ENCODE measurements at places on chromosomes 6 and 20.

DNA sequence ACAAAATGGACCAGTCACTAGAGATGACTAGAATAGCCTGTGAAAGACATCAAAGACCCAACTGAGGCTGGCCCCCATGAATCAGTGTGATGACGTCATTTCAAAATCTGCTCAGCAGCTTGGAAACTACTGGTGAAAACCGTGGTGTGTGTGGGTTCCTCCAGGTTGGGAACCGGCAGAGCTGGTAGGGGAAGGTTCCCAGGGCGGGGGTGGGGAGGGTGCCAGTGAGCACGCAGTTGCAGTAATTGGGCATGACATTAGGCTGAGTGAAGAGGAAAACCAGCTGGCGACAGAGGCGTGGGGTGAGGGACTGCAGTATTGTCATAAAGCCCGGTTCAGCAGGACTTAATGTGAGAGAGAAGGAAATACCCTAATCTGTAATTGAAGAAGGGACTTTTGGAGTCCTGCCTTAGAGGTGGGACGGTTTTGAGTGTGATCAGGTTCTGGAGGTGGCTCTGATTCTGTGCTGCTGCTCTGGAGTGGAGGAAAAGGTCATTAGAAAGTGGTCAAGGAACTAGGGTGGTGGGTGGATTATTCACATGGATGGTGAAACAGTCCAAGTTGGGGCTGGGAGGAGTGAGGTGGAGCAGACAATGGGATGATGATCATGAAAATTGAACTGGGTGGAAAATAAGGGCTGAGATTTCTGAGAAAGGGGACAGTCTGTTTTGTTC lies 52.0 kb upstream of the MTHFD1L start:
- H3K36me3 ChIP-seq: no peaks in the 10 kb centered on the region
- H3K4me3 ChIP-seq: no peak overlapping the region
- DNase-seq: no peak
- H3K27me3 ChIP-seq: peaks cover 8% of the 10 kb centered on the region

- H3K36me3 ChIP-seq: no peaks in the 10 kb centered on the region
- DNase-seq: no peak
- no peaks in the 10 kb centered on the region for H3K4me1 ChIP-seq
- H3K4me3 ChIP-seq: no peak overlapping the region
- H3K27me3 ChIP-seq: peaks cover 8% of the 10 kb centered on the region
Observed at GRCh38 chr20:33250666-33251065, 14.9 kb downstream of the BPIFA1 start.

DNA sequence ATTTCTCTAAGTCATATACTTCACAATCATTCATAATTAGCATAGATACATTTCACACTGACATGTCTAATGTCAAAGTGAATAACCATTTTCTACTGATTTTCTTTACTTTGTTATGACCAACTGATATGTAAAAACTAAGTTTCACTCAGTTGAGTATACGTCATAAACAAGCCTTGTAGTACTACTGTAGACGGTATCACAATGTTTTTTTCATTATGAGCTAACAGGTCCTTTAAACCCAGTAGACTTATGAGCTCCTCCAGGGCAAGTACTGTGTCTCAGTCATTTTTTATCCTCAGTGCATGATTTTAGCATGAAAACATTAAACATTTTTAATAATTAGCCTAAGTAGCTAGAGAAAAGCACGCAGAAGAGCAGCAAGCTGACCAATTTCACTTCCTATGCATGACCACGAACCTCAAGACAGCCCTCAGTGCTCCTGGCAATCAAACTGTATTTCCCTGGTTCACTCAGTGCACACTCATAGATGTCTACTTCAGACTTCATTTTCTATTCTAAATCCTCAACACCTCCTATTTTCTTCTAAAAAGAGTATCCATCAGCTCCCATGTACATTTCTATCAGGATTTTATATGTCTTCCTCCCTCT lies 32.0 kb upstream of the TFAP2D start:
- H3K27ac ChIP-seq: no peak overlapping the region
- H3K27me3 ChIP-seq: no peaks in the 10 kb centered on the region
- no peak overlapping the region for H3K4me3 ChIP-seq
- no peak for DNase-seq
- H3K4me1 ChIP-seq: no peaks in the 10 kb centered on the region

GRCh38 chr6:136404007-136404406 lies 114.4 kb upstream of the BCLAF1 start:
- H3K27ac ChIP-seq: no peak overlapping the region
- H3K4me1 ChIP-seq: no peaks in the 10 kb centered on the region

DNA sequence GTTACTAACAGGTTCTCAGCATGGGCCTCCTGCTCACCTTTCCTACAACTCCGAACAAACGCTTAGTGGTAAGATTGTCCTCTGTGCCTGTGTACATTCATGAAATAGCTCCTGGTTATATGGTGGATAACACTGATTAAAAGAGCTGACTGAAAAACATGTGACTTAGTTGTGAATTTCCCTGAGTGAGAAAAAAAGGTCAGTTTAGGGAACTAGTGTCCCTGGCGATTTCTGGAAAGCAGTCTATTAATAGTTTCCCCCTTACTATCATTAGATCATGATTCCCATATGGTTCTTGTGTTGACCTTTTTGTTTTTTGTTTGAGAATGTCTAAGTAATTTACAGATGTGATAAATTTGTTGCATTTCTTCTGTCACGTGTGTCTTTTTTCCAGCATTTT lies 15.6 kb downstream of the SNRPC start:
- H3K27ac ChIP-seq: no peak overlapping the region
- peaks cover 9% of the 10 kb centered on the region for H3K4me1 ChIP-seq
- no peak for DNase-seq
- no peaks in the 10 kb centered on the region for H3K27me3 ChIP-seq
- no peak overlapping the region for H3K4me3 ChIP-seq

- H3K4me3 ChIP-seq: peak overlapping the region; percentile 57
- peaks cover 64% of the 10 kb centered on the region for H3K36me3 ChIP-seq
- H3K4me1 ChIP-seq: peaks cover 42% of the 10 kb centered on the region
- peak; percentile 49 for DNase-seq
- peak overlapping the region; percentile 67 for H3K27ac ChIP-seq
Observed at GRCh38 chr6:155143578-155144106, 120.2 kb upstream of the CLDN20 start.

- H3K27me3 ChIP-seq: no peaks in the 10 kb centered on the region
- H3K4me3 ChIP-seq: no peak overlapping the region
- no peak for DNase-seq
- no peaks in the 10 kb centered on the region for H3K36me3 ChIP-seq
- H3K27ac ChIP-seq: no peak overlapping the region
Observed at GRCh38 chr6:92684386-92684785, 735.0 kb downstream of the EPHA7 start.

- H3K36me3 ChIP-seq: no peaks in the 10 kb centered on the region
- DNase-seq: no peak
- no peak overlapping the region for H3K27ac ChIP-seq
- peaks cover 39% of the 10 kb centered on the region for H3K4me1 ChIP-seq
Observed at GRCh38 chr6:33857093-33857931, 53.5 kb upstream of the MLN start.

GRCh38 chr6:110548110-110548847 lies 71.9 kb upstream of the SLC22A16 start:
- no peak overlapping the region for H3K27ac ChIP-seq
- no peaks in the 10 kb centered on the region for H3K36me3 ChIP-seq
- peaks cover 10% of the 10 kb centered on the region for H3K4me1 ChIP-seq
- no peak for DNase-seq
- H3K4me3 ChIP-seq: no peak overlapping the region

- no peak for DNase-seq
- no peaks in the 10 kb centered on the region for H3K4me1 ChIP-seq
- H3K4me3 ChIP-seq: no peak overlapping the region
- peaks cover 55% of the 10 kb centered on the region for H3K27me3 ChIP-seq
Observed at GRCh38 chr6:112296694-112297093, 42.3 kb upstream of the LAMA4 start.

DNA sequence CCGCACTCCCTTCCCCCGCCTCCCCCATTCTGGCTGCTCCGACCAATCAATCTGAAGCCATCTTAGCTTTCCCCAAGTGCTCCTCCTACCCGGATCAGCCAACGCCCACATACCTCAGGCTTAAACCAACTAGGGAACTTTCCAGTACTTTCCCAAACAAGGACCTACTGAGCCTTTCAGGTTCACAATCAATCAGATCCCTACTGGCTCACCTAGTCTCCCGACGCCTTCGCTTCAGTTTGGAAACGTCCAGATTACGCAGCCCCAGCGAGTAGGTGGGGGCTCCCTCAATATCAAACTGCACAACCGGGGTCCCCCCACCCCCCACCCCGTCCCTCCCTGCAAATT lies 432 bp downstream of the HSPA1L start:
- peak overlapping the region; percentile 97 for H3K27ac ChIP-seq
- peak; percentile 93 for DNase-seq
- peak overlapping the region; percentile 97 for H3K4me3 ChIP-seq
- no peaks in the 10 kb centered on the region for H3K27me3 ChIP-seq
- peaks cover 46% of the 10 kb centered on the region for H3K4me1 ChIP-seq
- peaks cover 25% of the 10 kb centered on the region for H3K36me3 ChIP-seq

DNA sequence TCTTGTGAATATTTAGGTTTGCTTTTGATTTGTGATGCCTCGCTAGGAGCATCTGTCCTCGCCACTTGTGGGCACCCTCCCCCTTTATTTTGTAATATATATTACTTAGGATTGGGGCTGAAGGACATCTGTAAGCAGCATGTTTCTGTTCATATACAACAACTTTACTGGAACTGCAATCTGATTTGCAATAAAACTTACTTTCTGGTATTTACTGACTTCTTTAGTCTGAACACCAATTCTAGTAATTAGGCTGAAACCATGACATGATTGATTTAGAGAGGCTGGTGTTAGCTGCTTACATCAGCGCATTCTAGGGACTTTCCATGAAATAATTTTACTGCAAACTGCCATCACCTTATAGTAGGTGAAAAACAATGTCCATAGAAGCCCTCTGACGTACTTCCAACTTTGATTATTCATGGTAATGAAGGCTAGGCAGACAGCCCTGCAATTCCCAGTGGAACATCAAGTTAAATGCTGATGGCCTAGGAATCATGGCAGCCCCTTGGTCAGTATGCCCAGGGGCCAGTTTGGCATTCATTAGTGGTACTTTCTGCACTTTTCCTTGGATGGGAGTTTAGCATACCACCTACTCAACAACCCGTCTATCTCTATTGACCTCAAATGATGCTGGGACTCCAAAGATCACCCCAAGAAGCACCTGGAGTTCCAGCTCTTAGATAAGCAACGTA lies 132.9 kb upstream of the MCHR2 start:
- H3K27me3 ChIP-seq: peaks cover under 1% of the 10 kb centered on the region
- DNase-seq: no peak
- H3K36me3 ChIP-seq: no peaks in the 10 kb centered on the region
- no peak overlapping the region for H3K4me3 ChIP-seq
- H3K4me1 ChIP-seq: no peaks in the 10 kb centered on the region
- no peak overlapping the region for H3K27ac ChIP-seq

DNA sequence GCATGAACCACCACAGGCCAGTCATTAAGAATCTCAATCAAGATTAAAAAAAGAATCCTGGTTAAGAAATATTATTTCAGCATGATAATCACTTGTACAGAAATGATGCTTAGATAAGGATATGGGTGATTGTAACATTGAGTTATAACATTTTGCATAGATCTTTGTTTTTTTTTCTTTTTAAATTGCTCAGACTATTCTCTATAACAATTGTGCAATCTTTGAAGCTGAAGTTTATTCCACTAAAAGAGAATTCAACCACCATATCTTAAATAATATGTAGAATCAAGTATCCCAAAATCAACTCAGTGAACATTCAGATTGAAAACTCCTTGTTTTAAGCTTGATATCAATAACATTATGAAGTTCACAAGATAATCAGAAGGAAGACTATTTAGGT lies 663 bp upstream of the SMIM28 start:
- no peaks in the 10 kb centered on the region for H3K36me3 ChIP-seq
- peaks cover 7% of the 10 kb centered on the region for H3K27me3 ChIP-seq
- no peak overlapping the region for H3K27ac ChIP-seq

DNA sequence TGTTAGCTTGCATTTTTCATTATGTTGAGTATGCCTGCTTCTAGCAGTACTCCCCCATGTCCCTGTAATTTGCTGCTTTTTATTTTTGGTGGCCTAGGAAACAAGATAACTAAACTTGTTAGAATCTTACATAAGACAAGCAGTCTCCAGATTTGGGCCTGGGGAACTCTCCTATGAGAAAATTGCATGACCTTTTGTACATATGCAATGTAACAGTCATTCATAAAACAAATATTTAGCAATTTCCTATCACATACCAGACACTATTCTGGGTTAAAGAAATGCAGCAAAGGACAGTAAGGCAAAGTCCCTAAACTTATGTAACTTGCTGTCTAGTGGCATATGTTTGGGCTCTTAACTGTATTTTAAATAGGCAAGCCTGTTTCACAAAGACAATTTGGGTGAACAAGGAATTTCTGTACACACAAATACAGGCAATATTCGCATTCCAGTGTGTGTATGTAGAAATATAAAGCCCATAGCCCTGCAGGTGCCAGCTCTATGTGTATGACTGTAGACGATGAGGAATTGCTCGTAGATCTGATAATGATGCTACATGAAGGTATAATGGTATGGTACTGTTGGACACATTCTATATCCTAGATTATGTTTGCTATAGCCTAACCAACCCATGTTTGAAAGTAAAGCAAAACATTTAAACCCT lies 305.2 kb upstream of the CITED2 start:
- no peaks in the 10 kb centered on the region for H3K4me1 ChIP-seq
- H3K27ac ChIP-seq: no peak overlapping the region
- H3K4me3 ChIP-seq: no peak overlapping the region
- DNase-seq: no peak
- no peaks in the 10 kb centered on the region for H3K36me3 ChIP-seq
- H3K27me3 ChIP-seq: no peaks in the 10 kb centered on the region

GRCh38 chr6:116215414-116215813 lies 38.5 kb downstream of the TSPYL4 start:
- DNase-seq: no peak
- no peaks in the 10 kb centered on the region for H3K36me3 ChIP-seq
- no peaks in the 10 kb centered on the region for H3K27me3 ChIP-seq
- H3K4me3 ChIP-seq: no peak overlapping the region
- H3K4me1 ChIP-seq: no peaks in the 10 kb centered on the region

Data from activated CD4-positive, alpha-beta T cell treated with anti-CD3 and anti-CD28 coated beads, Interleukin-2, amount 10 ng/mL, durations not matched to agents 24 days and 14 days (primary cell).